ENCODE measurements at places on chromosomes 4 and X.

DNA sequence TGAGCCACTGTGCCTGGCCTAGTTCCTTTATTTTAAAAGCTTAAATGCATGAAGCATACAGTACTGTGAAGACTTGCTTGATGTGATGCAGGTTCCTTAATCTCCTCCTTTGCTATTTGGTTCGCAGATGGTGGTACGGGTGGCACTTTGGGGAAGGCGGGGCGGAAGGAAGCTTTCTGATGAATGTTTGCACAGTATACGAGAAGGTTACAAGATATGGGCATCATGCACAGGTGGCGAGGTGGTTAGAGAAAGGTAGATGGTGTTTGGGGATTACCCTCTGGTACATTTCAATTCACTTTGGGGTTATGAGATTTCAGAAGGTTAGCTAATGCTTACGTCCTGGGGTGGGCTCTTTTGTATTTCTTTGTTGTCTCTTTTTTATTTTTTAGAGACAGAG lies 17.2 kb downstream of the RHOH start:
- DNase-seq: no peak

- no peak for DNase-seq
Measured at GRCh38 chr4:150743564-150744342, 161.8 kb downstream of the MAB21L2 start.

DNA sequence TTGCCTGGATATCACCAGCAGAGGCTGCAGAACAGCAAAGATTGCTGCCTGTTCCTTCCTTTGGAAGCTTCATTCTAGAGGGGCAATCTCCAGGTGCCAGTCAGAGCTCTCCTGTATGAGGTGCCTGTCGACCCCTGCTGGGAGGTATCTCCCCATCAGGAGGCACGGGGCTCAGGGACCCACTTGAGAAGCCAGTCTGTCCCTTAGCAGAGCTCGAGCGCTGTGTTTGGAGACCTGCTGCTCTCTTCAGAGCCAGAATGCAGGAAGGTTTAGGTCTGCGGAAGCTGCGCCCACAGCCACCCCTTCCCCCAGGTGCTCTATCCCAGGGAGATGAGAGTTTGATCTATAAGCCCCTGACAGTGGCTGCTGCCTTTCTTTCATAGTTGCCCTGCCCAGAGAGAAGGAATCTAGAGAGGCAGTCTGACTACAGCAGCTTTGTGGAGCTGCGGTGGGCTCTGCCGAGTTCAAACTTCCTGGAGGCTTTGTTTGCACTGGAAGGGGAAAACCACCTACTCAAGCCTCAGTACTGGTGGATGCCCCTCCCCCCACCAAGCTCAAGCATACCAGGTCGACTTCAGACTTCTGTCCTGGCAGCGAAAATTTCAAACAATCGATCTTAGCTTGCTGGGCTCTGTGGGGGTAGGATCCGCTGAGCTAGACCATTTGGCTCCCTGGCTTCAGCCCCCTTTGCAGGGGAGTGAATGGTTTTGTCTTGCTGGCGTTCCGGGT lies 57.9 kb downstream of the DKK2 start:
- no peak for DNase-seq

DNA sequence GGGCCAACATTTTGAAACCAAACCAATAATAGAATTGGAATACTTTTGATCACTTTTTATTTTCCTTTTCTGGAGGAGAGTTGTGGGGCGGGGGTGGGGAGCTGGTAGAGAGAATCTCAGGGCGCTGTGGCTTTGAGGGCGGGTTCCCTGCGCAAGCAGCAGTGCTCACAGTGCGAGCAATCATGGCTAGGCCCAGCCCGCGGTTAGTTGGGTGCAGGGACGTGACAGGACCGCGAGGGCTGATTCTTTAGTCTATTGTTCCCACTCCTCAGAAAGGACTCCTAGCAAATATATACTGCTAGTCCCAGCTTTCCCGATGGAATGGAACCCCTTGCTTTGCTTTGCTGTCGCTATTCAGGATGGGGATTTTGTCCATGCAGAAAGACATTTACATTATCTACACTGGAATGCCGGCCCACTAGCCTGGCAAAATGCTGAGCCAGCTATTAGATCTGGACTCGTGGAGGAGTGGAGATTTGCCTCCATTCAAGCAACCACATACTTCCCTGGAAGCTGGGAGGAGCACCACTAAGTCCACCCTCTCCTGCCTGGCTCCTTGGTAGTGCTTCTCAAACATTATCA lies 23.9 kb upstream of the APLN start:
- DNase-seq: no peak

- no peak for DNase-seq
Measured at GRCh38 chr4:161936625-161937550, 226.9 kb downstream of the FSTL5 start.

DNA sequence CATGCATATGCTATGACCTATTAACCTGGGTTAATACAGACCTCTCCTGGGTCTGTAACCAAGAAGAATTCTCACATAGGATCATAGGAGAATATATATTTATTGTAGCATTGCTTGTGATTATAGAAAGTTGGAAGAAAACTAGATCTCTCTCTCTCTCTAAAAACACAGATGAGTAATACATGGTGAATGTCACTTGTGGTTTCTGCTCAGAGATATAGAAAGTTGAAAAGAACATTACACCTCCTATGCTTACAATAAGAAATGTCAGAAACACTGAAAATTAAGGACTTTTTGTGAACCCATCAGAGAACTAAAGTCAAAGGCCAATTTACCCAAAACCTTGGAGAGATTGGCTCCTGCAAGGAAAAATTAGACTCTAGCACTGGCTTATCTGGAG lies 1389.5 kb downstream of the FAM133A start:
- no peak for DNase-seq

GRCh38 chr4:94468093-94468769 lies 16.5 kb downstream of the PDLIM5 start:
- DNase-seq: no peak

DNA sequence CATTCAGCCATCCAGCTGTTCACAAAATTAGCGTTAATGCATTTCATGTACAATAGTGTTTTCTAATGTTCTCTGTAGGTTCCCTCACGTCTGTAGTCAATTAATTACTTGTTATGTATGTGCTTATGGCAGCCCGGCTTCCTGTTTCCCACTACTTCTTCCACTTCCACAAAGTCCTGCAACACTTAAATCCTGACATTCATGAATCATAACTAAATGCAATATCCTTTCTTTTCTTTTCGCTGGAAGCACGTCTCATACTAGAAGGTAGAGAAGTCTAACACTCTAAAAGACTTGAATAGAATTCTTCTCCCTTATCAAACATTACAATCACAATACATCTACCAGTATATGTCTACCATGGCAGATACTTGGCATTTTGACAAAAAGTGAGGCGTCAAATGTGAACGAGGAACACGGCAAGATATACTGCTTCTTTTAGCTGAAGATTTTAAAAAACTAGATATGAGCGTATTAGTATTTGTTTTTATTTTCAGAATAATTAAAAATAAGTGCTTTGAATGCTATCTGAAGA lies 239.0 kb upstream of the DIAPH2 start:
- no peak for DNase-seq

DNA sequence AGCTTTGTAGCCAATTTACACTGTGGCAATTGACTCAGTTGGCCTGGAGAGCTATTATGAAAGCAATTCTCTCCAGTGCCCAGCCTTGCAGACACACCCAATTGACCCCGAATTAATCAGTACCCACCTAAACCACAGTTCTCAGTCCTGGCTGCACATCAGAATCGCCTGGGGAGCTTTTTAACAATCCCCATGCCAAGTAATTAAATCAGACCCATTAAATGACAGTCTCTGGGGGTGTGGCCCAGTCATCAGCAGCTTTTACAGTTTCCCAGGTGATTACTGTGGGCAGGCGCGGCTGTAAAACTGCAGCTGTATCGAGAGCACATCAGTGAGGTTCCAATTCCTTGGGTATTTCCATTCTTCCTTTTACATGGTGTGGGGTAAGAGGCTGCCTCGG lies 460.9 kb upstream of the FAT1 start:
- DNase-seq: no peak

DNA sequence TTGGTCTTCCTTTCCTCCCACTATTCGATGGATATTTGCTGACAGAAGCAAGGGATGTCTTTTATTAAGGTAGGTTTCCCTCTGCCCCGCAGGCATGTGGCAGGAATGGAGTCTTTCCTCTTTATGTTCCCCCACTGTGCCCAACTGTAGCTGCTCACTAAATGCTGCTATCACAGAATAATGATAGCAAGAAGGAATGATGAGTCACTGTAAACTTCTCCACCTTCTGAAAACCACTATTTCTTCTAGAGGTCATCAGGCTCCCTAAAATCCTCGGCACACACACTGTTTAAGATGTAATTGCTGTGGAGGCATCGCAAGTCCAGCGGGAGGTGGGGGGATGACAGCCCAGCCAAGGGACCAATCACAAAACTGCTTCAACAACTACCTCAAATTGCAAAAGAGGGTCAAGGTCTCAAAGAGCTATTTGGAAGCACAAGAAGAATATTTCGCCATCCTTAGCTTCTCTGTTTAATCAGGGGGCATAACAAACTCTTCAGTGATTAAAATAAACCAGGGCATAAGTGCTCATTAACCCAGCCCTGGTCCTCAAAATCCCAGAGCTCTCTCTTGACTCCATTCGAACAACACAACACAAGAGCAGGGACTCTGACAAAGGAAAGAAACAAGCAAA lies 13.9 kb downstream of the QDPR start:
- no peak for DNase-seq

- DNase-seq: no peak
Measured at GRCh38 chr4:89055157-89056080, 1.6 kb downstream of the FAM13A start.

- no peak for DNase-seq
Measured at GRCh38 chrX:2536974-2537373, 36.2 kb upstream of the DHRSX start.

GRCh38 chrX:74922922-74923543 lies 2.2 kb downstream of the NEXMIF start:
- DNase-seq: no peak

DNA sequence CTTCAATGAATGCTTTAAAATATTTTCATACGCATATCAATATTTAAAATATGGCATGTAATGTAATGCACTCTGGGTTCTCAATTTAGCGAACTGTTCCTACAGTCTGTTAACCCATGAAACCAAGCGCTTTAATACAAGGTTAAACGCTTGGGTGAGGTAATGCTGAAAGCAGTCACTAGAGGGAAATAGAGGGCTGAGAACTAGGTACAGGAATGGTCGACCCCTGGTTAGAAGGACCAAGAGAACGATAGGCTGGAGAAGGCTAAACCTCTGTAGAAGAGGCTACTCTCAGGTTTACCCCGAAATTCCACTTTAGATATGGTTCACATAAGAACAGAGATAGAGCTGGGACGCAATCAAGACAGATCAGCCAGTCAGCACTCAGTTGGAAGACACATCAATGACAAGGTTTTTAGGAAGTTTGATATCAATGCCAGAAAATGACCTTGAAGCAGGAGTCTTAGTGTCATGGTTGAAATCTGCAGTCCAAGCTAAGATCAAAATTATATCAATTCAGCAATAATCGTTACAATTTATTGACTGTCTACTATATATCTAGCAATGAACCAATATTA lies 26.9 kb downstream of the ARSJ start:
- DNase-seq: no peak

- DNase-seq: no peak
Measured at GRCh38 chr4:86894455-86894854, 2.2 kb upstream of the C4orf36 start.

- DNase-seq: no peak
Measured at GRCh38 chr4:97016186-97016907, 1126.9 kb downstream of the STPG2 start.

DNA sequence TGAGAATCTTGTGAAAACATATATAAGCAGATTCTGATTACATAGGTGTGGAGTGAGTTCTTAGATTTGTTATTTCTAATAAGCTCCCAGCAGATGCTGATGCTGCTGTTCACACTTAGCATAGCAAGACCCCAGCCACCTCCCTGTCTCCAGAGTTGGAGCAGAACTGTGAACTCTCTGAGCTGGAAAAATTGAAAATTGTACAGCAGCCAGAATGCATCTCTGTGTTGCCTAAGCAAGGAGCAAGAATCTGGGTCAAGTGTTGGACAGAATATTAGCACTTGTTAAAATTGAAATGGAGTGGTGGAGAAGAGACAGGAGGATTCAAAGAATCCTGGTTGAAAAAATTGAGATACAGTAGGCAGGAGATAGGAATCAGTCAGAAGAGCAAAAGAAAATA lies 146.6 kb upstream of the FAM47C start:
- DNase-seq: no peak

- no peak for DNase-seq
Measured at GRCh38 chr4:82578935-82579334, 17.1 kb upstream of the TMEM150C start.

- DNase-seq: no peak
Measured at GRCh38 chr4:170580651-170581050, 490.9 kb upstream of the AADAT start.

DNA sequence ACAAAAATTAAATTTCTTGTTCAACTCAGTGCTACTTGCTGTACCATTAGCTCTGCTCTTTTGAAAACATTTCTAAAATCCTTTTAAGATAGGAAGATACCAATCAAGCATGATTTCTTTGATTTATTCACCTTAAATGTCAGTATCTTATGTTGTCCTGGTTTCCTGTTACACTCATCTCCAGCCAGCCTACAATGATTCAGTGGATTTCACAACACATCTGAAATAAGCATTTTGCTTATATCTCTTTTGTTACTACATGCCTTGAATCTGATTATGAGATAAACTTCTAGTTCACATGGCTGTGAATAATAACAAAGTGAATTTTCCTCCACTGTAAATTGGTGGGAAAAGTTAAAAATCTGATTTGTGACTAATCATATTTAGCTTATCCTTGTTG lies 112.5 kb upstream of the BMP3 start:
- DNase-seq: no peak

- DNase-seq: no peak
Measured at GRCh38 chr4:83821493-83821892, 285.6 kb downstream of the GPAT3 start.

GRCh38 chr4:97868097-97868496 lies 275.2 kb downstream of the STPG2 start:
- no peak for DNase-seq

DNA sequence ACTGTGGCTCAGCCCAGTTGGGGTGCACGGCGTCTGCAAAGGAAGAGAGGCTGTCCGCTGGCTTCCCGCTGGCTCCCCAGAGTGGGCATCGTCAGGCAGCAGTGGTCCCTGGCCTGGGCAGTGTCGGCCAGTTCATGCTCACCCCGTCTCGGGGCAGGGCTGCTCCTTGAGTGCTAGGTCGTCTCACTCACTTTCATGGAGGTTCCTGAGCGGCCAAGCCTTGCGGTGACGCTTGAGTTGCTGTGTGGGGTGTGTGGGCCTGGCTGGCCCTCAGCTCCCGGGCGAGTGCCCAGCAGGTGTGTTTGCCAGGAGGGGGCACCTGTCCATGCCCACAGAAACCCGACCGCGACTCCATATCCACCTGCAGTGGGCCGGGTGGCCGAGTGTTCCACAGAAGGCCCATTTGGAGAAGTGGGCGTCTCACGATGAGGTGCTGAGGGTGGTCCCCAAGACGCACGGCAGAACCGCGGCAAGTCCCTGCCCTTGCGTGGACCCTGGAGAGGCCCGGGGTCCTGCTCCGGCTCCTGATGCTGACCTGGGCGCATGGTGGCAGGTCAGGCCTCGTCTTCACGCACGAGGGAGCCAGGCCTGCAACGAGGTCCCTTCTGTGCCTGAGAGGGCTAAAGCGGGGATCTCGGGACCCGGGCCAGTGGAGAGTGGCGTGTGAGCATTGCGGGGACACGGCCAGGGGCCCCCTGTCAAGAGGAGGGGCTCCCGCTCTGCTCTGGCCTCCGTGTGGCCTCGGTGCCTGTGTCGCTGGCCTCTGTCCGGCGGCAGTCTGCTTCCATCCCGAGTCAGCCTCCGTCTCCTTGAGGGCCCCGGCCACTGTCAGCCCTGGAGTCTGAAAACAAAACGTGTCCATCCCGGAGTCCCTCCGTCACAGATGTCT lies 18.5 kb upstream of the UVSSA start:
- no peak for DNase-seq

All from aorta (tissue), 5 donors.